ENCODE measurements at places on chromosomes 11 and 22.

- DNase-seq, result no peak
These were observed 511.8 kb downstream of the METTL15 start for GRCh38 chr11:28619846-28620540.

DNA sequence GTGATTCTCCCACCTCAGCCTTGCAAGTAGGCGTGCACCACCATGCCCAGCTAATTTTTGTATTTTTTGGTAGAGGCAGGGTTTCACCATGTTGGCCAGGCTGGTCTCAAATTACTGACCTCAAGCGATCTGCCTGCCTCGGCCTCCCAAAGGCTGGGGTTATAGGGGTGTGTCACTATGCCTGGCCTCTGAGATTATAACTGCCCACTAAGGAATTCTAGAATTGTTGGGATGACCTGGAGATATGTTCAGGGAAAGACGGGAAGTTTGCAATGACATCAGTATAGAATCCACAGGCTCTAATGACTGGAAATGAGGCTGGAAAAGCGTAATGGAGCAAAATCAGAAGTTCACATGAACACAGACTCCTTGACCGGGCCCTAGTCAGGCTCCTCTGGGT lies 62.2 kb downstream of the CLMP start:
- DNase-seq, result no peak

DNA sequence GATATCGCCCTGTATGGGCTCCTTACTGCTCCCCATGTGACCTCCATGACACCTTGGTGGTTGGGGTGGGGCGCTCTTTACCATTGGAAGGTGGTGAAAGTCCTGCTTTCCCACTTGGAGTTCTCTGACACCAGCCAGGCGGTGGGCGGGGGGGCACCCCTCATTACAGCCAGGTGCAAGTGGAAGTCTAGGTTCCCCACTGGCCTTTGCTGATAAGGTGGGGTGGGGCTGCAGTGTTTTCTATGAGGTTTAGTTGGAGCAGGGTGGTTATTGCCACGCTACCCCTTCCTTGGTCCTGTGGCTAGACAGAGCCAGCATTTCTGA lies 5.5 kb upstream of the SLC37A2 start:
- DNase-seq, result no peak

DNA sequence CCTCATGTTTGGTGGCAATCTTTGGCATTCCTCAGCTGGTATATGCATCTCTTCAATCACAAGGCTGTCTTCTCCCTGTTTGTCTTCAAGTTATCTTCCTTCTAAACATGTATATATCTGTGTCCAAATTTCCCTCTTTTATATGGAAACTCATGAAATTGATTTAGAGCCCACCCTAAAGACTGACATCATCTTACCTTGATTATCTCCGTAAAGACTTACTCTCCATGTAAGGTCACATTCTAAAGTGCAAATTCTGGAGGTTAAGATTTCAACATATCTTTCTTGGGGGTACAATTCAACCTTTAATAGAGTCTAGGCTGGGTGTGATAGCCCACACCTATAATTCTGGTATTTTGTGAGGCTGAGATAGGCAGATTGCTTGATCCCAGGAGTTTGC lies 215.8 kb upstream of the LRRC4C start:
- DNase-seq, result no peak

DNA sequence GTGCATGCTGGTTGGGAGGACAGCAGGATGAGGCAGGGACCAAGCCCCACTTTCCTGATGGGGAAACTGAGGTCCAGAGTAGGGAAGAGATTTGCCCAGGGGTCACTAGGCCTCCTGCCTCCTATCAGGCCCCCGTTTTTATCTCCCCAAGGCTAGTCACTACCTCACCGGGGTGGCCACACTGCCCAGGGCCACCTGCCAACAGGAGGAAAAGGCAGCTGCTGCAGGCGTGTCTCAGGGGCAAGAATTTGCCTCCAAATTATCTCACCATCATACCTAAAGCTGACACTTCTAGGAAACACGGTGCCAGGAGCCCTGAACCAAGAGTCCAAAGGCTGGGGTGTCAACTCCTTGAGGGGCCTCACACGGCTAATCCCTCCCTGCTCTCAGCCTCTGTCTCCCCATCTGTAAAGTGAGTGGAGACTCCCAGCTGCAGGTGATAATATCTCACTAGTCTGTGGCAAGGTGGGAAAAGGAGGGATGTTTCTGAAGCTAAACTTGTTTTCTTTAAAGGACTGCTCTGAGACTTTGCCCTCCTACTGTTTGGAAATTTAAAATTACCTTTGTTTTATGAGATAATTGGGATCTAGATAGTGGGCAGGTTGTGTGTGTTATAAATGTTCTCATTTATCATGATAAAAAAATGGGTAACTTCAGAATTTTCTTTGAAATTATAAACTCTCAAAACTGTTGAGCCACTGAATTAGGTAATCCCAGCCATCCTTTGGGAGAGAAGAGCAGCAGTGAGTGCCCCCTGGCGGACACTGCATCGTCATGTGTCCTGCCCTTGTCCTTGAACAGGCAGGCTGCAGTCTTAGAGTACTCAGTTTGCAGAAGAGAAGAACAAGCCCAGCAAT lies 60.0 kb downstream of the MYO7A start:
- DNase-seq, result no peak

DNA sequence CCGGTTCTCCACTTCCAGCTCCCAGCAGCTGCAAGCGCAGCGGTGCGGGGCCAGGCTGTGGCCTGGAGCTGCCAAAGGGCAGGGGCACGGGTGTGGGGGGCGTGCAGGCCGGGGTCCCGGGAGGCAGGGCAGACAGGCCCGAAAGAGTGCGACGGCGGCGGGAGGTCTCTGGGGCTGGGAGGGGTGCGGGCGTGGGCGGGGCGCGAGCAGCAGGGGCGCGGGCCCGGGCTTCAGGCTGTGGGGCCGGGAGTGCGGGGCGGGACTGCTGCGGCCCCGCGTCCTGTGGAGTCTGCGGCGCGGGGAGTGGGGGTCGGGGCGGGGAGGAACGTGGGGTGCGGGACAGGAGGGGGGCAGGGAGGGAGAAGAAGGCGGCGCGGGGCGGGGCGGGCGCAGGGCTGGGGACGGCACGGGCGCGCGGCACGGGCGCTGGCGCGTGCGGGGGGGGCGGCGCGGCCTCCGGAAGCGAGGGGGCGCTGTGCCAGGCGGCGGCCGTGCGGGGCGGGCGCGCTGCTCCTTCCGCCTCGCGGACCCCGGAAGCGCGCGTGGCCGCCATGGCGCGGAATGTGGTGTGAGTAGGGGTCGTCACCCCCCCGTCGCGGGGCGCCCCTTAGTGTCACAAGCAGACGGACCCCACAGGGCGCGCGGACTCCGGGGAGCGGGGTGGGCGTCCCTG lies at the start of gene MRPL23:
Gene MRPL23, plus strand, starts transcription at position 521 of the 673 bp plus-strand sequence. Its CDS starts 31 bp downstream, at position 552.
- no peak for DNase-seq

GRCh38 chr11:121460941-121461514 lies 8.3 kb upstream of the SORL1-AS1 start:
- DNase-seq, result no peak

DNA sequence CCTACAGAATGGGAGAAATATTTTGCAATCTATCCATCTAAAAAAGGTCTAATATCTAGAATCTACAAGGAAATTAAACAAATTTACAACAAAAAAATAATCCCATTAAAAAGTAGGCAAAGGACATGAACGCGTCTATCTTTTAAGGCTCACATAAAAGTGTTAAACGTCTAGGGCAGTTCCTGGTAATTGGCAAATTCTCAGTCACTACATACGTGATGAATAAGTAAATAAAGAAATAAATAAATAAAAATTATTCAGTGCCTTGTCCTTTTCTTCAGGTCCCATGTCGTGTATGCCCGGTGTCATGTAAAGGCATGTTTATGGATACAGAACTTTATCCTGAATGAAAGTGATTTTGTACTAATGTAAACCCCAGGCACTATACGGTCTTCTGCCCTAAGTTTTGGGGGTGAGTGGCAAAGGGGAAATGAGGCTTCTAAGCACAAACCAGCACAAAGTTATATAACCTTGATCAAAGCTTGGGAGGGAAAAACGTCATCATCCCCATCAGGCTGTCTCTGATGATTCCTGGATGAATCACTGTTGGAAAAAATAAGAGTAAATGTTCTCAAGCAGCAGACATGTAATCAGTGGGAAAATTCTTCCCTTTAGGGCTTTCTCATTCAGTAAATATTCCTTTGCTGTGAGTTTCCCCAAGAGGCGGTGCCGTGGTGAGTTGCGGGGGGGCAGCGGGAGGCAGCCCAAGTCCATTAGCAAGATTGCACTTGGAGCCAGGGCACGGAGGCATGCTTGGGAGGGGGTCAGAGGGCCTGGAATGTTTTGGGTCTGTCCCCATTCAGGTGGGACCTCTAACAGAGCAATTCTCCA lies 30.4 kb upstream of the MICAL2 start:
- DNase-seq, result no peak

- DNase-seq, result no peak
These were observed 18.8 kb downstream of the P2RY2 start for GRCh38 chr11:73236854-73237253.

DNA sequence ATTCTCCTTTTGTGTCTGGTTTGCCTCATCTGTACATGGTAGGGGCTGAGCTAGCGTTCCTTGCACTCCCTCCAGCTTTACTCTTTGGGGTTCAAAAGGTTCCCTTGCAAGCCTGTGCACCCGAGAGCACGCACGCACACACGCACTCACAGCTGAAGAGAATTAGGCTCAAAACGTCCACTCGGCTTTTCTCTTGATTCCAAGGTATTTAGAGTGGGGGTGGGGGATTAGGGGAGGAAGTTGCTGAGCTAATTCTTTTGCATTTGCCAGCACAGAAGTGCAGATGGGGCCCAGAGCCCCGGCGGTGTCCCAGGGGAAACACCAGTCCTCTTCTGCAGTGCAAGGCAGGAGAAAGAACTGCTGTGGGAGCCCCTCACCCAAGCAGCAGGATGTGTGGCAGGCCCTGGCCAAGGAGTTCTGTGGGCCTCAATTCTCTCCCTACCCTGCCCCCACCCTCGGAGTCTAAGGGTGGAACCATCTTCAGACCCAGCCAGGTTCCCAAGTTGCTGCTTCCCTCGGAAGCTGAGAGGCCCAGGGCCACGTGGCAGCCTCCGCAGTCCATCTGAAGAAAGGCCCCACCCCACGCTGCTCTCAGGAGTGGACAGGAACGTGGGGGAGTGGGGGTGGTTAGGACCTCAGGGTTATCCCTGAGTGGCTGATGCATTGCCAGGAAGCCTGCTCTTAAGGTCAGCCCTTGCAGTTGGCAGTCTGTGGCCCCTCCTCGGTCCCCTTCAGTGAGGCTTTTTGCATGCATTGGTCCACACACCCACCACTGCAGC lies 3.8 kb upstream of the KCNQ1OT1 start:
- DNase-seq, result no peak

DNA sequence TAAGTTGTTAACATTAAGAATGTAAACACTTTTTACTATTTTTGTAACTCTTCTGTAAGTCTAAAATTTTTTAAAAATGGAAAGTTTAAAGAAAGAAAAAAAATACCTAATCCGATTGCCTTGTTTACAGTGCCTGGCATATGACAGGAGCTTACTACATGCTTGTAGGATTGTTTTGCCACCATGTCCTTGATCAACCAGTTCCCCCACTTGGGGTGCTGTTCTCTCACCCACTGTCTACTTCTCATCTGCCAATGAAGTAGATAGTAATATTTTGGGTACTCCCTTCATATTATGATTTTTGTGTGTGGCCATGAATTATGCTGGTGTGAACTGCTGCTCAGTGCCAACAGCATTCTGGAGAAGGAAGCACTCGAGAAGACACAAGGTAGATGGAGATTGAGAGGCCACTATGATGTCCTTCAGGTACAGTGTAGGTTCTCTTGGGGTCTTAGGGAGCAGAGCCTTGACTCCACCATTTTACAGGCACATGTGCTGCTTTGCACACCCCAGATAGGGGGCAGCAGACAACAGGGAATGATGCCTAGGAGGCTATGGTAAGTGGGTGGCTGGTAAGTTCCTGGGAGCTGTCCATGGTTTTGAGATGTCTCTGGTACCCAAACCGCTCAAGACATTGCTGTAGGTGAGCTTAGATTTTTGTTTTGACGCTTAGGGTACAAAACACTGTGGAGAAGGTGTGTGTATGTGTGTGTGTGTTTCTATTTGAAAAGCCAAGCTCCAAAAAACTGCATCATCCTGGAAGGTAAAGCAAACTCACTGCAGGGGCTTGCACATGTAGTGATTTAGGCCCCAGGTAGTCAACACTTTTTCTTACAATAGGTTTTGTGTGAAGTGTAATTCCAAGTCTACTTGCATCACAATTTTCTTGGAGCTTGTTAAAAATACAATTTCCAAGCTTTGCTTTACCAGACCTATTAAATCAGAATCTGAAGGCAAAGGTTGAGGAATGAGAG lies 494.5 kb upstream of the LARGE1 start:
- no peak for DNase-seq

- DNase-seq, result no peak
These were observed 69.2 kb downstream of the KIF18A start for GRCh38 chr11:28038775-28039174.

DNA sequence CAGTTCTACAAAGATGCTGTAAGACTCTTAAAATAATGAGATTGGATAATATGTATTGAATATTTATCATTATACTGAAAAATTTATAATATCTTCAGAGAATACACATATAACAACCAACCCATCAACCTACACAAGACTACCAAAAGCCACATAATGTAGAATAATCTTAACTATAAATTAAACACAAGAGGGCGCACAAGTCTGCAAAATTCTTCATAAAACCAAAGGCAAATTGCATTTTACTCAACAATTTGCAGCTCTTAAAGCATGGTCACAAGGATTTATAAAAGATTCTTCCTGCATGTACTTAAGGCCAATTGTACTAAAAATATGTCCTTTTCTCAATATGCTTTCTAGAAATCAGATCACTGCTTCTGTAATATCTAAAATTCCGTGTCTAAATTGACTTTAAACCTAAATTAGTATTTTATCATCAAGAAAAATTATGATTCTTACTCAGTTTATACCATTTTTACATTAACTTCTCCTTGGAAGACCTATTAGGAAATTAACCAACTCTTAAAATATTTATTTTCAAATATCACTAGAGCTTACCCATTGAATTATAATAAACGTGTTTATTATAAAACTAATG lies 79.0 kb downstream of the TTC28 start:
- DNase-seq, result no peak

- DNase-seq, result no peak
These were observed 66.1 kb downstream of the FAR1 start for GRCh38 chr11:13734530-13734929.

DNA sequence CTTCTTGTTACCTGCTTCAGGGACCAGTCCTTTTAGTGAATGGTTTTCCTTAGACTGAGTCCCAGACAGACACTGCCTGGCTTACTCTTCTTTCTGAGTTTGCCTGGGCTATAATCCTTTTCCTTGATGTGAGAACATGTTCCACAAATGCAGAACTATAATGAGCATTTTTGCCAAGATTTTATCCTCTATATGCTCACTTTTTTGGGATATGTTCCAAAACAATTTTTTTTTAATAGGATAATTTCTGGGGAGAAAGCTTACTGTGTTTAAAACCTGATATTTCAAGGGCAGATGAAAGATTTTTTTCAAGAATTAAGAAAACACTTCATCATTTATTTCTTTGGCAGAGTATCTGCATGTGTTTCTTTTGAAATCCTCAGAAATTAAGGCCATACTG lies 110.0 kb upstream of the TENM4 start:
- DNase-seq, result no peak

DNA sequence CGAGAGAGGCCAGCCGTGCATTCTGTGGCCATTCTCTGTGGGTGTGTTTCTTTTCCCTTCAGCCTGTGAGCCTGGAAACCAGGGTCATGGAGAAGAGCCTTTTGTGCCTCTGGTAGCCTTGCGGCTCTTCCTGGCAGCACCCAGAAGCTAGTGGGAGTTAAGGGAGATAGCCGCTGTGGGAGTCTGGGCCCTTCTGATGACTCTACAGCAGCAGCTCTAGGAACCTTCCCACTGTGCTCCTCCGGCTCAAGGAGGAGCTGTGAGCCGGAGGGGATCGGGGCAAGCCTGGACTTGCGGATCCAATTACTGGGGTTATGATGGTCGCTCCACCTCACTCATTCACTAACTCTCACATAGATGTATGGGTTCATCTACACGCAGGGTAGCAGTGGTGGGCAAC lies 10.5 kb downstream of the GTPBP1 start:
- DNase-seq, result no peak

Measured in cortex of kidney (tissue), 1 donor.